ENCODE measurements at places on chromosomes 11 and 22.

DNA sequence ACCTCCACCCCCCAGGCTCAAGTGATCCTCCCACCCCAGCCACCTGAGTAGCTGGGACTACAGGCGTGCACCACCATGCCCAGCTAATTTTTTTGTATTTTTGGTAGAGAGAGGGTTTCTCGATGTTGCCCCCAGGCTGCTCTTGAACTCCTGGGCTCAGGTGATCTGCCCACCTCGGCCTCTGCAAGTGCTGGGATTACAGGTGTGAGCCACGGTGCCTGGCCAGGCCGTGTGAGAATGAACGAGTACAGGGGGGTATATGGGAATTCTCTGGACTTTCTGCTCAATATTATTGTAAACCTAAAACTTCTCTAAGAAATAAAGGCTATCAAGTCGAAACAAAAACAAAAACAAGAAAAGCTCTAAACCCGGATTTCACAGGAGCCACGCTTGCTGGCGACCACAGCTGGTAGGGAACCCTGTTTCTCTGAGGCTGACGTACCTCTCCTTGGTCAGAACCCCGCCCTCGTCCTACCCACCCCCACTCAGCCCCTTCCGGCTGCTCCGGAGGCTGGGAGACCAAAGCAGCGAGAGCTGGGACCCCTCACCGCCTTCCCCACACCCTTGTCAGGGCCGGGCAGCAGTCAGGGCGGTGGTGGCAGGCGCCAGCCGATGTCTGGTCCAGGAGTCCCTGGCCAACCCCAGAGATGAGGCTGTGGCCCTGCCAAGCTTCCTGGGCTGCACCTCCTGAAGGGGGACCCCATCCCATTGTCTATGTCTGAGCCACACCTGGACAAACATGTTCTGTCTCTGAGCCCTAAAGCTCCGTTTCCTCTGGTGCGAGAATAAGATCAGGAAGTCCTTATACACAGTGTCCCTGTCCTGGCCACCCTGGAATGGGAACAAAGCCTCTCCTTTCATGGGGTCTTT, 52.1 kb downstream of the LINC01488 start:
- no peak for DNase-seq

- no peak for DNase-seq
Observed at GRCh38 chr11:115425250-115425649, 79.0 kb downstream of the CADM1 start.

DNA sequence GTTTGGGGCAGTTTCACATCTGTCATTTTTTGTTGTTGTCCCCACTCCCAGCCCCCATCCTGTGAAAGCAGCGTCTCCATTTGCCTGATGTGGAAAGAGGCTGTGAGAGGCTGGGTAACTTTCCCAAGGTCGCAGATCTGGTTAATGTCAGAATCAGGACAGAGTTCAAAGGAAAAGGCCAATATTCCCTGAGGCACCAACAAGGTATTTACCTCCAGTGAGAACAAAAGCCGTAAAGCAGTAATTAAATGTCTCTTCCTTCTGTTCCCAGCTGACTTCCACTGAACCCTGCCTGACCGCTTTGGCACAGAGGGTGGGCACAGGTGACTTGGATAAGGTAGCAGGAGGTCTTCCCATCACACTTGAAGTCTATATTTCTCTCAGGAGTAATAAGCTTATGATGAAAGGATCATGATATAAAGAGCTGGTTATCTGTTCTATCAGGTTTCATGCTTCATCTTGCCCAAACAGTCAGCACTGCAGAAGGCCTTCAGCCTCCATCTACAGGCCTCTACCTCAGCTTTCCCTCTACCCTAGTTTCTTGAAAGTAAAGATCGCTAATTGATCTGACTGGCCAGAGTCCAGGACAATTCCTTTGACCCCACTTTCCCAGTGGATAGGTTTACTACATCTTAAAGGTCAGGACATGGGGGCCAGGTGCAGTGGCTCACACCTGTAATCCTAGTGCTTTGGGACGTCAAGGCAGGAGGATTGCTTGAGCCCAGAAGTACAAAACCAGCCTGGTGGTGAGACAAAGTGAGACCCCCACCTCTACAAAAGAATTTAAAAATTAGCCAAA, 9.4 kb downstream of the C11orf91 start:
- no peak for DNase-seq

DNA sequence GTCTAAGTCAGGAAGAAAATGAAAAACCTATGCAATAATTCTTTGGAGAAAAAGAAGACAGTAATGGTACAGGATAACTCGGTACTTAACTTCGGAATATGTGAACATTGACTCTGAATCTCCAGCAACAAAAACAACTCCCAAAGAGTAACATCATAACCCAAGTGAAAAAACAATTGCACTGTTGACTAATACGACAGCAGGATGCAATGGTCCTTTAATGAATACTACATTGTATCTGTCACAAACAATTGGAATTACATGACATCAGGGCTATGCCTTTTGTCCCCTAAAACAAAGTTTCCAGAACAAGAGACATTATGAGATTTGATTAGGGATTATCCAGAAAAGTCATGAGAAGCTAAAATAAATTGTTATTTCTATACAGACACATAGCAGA, 1065.9 kb downstream of the LRRC4C start:
- DNase-seq = no peak

DNA sequence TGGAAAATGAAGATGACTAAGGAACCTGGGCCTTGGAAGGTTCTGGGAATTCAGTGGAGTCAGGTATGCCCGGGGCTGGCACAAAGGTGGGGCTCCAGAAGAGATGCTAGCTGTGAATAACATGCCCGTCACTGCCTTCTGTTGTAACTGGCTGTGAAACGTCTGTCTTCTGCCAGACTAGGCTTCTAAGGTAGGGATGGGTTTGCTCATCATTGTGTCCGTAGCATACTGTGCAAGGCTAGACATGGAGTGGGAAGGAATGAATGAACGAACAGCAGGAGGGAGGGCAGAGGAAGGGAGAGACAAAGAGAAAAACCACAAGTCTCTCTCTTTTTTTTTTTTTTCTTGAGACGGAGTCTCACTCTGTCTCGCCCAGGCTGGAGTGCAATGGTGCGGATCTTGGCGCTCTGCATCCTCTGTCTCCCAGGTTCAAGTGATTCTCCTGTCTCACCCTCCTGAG, 327.4 kb downstream of the MN1 start:
- DNase-seq = no peak

GRCh38 chr11:68956142-68956541, 24.6 kb downstream of the MRGPRD start:
- no peak for DNase-seq

- no peak for DNase-seq
Observed at GRCh38 chr11:83205608-83206185, 12.2 kb downstream of the ANKRD42 start.

- DNase-seq = no peak
Observed at GRCh38 chr11:35992548-35992947, 48.7 kb downstream of the LDLRAD3 start.

DNA sequence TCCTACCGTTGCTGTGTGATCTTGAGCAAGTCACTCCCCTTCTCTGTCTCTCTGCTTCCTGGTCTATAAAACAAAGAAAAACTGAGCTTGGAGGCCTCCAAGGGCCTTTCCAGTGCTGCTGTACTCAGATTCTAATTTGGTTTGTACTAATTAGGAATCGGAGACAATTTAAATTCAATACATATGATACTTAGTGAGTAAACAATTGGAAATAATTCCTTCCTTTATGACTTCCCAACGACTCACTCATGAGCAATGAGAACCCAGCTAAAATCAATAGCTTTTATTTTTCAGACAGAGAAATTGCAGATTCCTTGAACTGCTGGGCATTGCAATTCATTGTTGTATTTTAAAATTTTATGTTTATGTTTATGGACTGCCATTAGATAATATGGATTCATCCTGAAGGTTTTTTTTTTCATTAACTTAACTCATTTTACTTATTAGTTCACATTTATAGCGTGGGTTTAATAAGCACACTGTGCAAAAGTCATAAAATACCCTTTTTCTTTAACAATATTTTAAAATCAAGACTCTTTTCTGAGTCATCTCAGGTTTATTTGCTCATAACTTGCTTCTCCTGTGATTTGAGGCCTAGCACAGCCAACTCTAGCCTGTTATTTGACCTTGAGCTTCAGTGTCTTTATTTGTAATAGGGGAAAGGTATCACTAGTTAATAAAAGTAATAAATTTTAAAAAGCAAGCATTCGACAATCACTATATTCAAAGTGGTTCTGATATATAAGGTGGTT, 95.8 kb downstream of the TP53I11 start:
- no peak for DNase-seq

DNA sequence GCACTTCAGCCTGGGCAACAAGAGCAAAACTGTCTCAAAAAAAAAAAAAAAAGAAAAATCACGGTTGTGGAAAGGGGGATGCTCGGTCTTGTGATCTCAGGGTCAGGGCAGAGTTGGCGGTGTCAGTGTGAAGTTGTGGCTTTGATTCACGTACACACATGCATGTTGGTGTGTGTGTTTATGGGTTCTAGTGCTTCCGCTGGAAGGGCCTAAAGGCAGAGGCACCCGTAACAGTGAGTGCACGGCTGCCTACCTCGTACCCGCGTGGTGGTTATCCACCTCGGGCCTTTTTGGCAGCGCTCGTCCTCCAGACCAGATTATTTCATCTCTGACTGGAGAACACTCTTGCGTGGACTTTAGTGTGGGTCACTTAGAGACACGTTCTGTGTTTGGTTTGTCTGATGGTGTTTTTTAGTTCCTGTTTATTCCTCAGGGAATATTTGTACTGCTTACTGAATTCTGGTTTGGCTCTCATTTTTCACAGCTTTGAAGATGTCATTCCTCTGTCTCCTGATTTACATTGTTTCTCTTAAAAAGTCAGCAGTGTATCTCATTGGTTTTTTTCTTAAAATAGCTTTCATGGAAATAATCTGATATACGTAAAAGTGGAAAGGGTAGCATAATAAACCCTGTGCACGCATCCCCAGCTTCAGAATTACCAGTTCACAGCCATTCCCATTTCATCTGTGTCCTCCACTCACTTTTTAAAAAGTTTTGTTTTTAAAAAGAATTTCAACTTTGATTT, 15.6 kb downstream of the ZBED4 start:
- DNase-seq = no peak

GRCh38 chr11:7321473-7322450, 70.1 kb downstream of the SYT9 start:
- no peak for DNase-seq

DNA sequence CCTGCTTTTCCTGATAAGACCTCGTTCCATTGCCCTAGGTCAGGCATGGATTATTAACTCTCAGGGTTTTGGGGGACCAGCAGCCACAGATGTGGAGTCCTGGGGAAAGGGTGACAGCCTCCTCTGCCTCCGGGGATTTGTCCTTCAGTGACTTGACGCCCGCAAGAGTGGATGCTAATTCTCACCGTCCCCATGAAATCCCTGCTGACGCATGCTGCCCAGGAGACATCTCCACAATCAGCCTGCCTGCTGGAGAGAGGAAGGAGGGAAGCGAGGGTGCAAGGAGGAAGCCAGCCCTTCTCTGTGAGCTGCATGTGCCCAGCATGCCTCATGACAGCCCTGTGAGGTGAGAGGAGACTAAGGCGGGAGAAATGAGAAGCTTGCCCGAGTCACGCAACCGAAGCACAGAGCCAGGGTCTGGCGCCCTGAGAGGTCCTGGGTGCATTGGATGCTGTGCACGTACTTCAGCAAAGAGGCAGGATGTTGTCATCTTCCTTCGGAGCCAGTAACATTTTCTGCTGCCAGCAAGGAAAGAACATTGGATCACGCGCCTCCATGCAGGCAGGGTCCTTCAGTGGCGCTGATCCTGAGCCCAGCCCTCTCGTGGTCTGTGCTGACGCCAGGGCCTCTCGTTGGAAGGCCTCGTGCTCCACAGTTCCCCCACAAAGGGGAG, 27.3 kb upstream of the KRTAP5-6 start:
- peak; percentile 28 for DNase-seq

- no peak for DNase-seq
Observed at GRCh38 chr22:39364714-39365491, 15.1 kb downstream of the SYNGR1 start.

DNA sequence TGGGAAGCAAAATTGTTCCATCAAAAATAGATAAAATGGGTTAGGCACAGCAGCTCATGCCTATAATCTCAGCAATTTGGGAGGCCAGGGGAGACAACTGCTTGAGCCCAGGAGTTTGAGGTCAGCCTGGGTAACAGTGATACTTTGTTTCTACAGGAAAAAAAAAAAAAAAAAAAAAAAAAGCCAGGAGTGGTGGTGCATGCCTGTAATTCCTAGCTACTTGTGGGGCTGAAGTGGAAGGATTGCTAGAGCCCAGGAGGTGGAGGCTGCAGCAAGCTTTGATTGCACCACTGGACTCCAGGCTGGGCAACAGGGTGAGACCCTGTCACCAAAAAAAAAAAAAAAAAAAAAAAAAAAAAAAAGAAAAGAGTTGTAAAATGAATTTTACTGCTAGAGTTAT, 49.6 kb downstream of the KIF18A start:
- DNase-seq = no peak

- no peak for DNase-seq
Observed at GRCh38 chr11:128471138-128471661, 116.2 kb downstream of the ETS1 start.

GRCh38 chr11:123742724-123743120, 1.3 kb upstream of the ZNF202 start:
- no peak for DNase-seq

DNA sequence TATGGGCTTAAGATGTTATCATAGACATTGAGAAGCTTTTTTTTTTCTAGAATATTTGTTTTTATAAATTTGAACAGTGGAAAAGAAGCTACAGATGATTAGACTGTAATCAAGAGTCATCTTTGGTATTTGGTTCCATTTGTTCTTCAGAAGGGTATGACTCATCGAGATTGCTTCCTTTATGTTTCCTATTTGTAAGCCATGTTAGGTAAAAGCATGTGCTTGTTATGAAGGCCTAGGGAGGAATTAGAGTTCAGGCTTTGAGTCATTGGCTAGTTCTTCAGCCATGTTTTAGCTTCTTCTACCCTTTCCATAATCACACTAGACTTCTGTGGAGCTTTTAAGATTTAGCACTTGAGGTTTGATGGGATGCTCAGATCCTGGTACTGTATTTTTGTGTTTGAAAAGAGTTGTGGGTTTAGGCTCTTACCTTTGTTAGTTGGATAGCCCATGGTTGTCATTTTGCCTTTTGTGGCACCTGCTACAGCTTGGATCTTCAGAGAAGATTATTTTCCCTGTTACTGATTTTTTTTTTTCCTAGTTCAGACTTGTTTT, 44.3 kb downstream of the POLD3 start:
- no peak for DNase-seq

DNA sequence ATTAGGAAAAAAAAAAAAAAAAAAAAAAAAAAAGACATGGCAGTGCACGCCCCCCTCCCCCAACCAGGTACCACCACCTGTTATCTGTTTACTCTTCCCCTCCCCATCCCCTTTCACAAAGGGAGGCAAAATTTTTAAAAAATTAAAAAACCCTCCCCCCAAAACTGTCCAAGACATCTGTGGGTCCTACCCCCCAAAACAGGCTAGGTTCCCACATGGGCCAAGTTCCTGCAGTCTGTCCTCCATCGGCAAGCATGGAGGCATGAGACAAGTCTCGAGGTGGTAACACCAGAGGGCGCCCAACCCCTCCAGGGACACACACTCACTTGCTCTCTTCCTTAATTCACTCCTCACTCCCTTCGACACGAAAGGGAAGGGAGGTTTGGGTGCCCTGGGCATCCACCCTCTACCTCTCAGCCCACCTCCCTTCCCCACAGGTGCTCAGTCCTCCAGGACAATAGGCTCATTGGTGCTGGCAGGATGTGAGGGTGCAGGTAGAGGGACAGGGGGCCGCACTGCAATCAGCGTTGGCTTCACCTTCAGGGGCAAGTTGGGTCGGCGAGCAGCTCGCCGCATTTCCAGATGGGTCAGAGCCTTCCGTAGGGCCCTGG, 2.2 kb upstream of the TUT1 start:
- no peak for DNase-seq
